Urinary bladder (tissue), 4 donors: ENCODE measurements at places on chromosomes 13 and 19. TPM values are rescaled to one million over a fixed set of nuclear protein-coding genes. Genes with fewer than 3 reads are reported as not detected.

The FLT1 gene
- polyA plus RNA-seq: 20.3 TPM

The PALM gene
- polyA plus RNA-seq: 69.3 TPM

The DNAAF3 gene
- 0.62 TPM for polyA plus RNA-seq

The LRP3 gene
- 40.0 TPM for polyA plus RNA-seq

The C1QTNF9B gene
- 0.49 TPM for polyA plus RNA-seq

The ZNF780A gene
- 7.2 TPM for polyA plus RNA-seq

The PABPC3 gene
- 0.39 TPM for polyA plus RNA-seq

The ERICH4 gene
- polyA plus RNA-seq: not detected
